Common myeloid progenitor, CD34-positive (primary cell): ENCODE measurements at places on chromosomes 6 and 20.

GRCh38 chr20:17431621-17432364, 99.4 kb downstream of the BFSP1 start:
- DNase-seq = peak; percentile 35
- no peak overlapping the region for H3K4me3 ChIP-seq
- H3K27ac ChIP-seq = no peak overlapping the region
- no peaks in the 10 kb centered on the region for H3K36me3 ChIP-seq

- peak overlapping the region; percentile 55 for H3K27ac ChIP-seq
- H3K27me3 ChIP-seq = no peaks in the 10 kb centered on the region
- H3K4me3 ChIP-seq = peak overlapping the region; percentile 22
- no peaks in the 10 kb centered on the region for H3K36me3 ChIP-seq
These were observed 196.2 kb downstream of the BTBD9 start for GRCh38 chr6:38443352-38444144.

- peaks cover 35% of the 10 kb centered on the region for H3K27me3 ChIP-seq
- H3K36me3 ChIP-seq = no peaks in the 10 kb centered on the region
- H3K4me1 ChIP-seq = peaks cover 18% of the 10 kb centered on the region
- no peak overlapping the region for H3K4me3 ChIP-seq
- no peak overlapping the region for H3K27ac ChIP-seq
These were observed 5.7 kb downstream of the SPEF1 start for GRCh38 chr20:3775457-3776108.

DNA sequence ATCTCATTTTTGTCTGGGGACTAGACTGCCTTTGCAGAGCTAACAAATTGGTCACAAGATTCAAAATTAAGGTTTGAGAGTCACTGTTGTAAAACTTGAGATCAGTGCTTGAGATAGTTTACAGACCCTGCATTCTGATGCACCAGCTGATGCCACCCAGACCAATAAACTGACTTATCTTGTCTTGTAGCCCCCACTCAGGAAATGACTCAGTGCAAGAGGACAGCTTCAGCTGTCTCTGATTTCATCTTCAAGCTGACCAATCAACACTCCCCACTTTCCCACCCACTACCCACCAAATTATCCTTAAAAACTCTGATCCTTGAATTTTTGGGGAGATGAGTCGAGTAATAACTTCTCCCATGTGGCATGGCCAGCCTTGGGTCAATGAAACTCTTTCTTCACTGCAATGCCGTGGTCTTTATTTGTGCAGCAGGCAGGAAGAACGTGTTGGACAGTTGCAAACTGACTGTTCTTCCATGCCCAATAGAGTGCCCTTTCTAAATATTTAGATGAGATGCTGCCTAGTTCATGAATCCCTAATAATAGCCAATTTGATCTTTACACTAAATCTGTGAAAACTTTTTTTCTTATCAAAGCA, 48.3 kb upstream of the PROKR2 start:
- no peaks in the 10 kb centered on the region for H3K27me3 ChIP-seq
- DNase-seq = no peak
- no peak overlapping the region for H3K27ac ChIP-seq
- H3K4me3 ChIP-seq = no peak overlapping the region

- peaks cover 2% of the 10 kb centered on the region for H3K27me3 ChIP-seq
- H3K36me3 ChIP-seq = no peaks in the 10 kb centered on the region
- no peak overlapping the region for H3K27ac ChIP-seq
- H3K4me1 ChIP-seq = no peaks in the 10 kb centered on the region
- no peak for DNase-seq
- H3K4me3 ChIP-seq = no peak overlapping the region
These were observed 290.1 kb downstream of the SMOC2 start for GRCh38 chr6:168730931-168731716.

DNA sequence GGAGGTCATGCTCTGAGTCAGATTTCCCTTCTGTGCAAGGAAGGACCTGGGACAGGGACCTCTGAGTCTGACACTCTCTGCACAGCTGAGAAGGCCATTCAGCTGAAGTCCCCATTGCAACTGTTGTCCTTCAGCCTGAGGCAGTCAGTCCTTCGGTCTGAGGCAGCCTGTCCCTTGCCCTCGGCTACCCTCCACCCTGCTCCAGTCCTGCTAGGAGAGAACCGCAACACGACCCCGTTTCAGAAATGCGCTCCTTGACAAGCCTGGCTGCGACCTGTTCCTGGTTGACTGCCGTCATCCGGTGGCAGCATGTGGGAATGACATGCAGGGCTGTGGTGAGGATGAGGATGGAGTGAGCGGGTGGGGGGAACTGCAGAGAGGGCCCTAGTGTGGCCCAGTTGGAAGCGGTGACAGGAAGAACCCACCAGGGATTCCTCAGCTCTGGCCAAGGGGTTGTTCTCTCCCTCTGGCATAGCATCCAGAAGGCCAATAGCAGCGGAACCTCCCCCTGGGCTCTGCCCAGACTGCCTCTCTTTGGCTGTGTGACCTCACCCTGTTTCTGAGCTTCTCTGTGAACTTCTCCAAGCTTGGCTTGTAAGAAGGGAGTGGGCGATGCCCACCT, 40.3 kb upstream of the ANGPT4 start:
- H3K4me3 ChIP-seq = no peak overlapping the region
- no peaks in the 10 kb centered on the region for H3K27me3 ChIP-seq
- peak; percentile 67 for DNase-seq
